ENCODE measurements at places on chromosomes 5 and 9. TPM values are rescaled to one million over a fixed set of nuclear protein-coding genes. Genes with fewer than 3 reads are reported as not detected.

IL3 gene
- total RNA-seq, result not detected

GRCh38 chr5:776862-777711, 7.4 kb downstream of the ZDHHC11B start:
- ATAC-seq, result peak; percentile 15

WDR31 gene
- 5.4 TPM for total RNA-seq

TRIP13 gene
- total RNA-seq, result 19.4 TPM

GRCh38 chr5:151620461-151620840, 29.3 kb upstream of the FAT2 start:
- no peak for ATAC-seq

DMRTA1 gene
- total RNA-seq, result 0.95 TPM

DNA sequence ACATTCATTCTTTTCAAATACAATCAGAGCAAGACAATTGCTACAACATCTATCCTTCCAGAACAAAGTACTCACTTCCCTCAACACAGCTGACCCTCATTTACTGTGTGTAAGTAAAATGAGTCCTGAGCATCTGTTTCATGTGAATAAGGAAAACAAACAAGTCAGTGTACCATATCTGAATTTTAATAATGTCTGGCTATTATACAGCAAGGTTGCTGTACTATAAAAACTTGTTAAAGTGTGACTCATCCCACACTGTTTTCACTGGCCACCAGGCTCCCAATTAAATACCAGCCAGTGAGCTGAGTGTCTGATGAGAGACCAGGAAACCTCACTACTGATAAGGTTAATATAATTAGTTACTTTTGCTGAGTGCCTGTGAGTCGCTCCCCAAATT, 339.8 kb downstream of the AGTPBP1 start:
- ATAC-seq, result peak; percentile 29

- ATAC-seq, result no peak
These were observed 141.8 kb downstream of the PAX5 start for GRCh38 chr9:36892279-36892678.

SHC3 gene
- total RNA-seq, result 6.2 TPM

- ATAC-seq, result no peak
These were observed 20.2 kb downstream of the ALDH1A1 start for GRCh38 chr9:72932619-72933018.

SPOCK1 gene
- 43.4 TPM for total RNA-seq

GRCh38 chr5:9594913-9595312, 35.2 kb downstream of the TAS2R1 start:
- no peak for ATAC-seq

GPR21 gene
- 0.33 TPM for total RNA-seq

DNA sequence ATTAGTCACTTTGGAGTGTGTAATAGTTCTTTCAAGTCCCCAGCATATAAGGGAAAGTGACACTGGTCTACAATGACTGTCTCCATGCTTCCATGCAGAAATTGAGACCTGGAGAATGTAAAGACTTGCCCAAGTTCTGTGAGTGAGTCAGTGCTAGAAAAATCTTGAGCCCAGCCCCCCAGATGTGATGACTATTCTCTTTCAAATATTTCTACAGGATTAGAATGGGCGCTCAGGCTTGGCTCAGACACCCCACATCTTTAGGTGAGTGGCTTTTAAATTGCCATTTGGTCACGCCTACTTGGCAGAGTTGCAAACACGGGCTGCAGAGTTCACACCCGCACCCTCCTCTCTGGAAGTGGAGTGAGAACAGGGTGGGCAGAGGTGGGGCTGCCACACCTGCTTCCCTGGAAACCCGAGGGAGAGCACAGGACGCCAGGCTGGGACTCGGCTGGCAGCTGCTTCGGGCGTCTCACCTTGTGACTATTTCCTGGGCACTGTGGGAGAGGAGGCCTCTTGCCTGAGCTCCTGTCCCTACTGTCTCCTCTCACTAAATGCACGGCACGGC, 37.6 kb downstream of the ROPN1L start:
- no peak for ATAC-seq

TAF1L gene
- 0.20 TPM for total RNA-seq

- no peak for ATAC-seq
These were observed 102.1 kb downstream of the SUSD1 start for GRCh38 chr9:112072721-112073638.

CIZ1 gene
- total RNA-seq, result 69.0 TPM

DNA sequence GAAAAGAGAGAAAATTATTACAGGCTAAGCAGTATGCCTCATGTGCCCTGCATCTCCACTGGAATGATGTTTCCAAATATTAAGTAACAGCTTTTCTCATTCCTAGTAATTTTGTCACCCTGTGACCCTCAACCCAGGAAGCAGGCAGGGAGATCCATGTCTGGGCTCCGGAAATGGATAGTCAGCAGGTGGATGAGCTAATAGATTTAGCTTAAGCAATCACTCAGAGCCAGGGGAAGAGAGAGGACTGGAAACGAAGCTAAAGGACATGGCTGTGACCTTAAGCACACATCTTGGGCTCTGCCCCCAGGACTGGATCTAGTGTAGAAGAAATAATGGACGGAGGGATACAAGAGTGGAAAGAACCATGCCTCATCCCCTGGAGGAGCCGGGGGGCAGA, 89.5 kb downstream of the ARSB start:
- ATAC-seq, result no peak

GRCh38 chr5:18553269-18553668, 919.0 kb downstream of the TAF11L14 start:
- no peak for ATAC-seq

All from motor neuron (in vitro differentiated cells).